ENCODE measurements at places on chromosomes 16 and 17.
A peak's percentile ranks its signal among the peaks of the same experiment; 100 is the strongest.

DNA sequence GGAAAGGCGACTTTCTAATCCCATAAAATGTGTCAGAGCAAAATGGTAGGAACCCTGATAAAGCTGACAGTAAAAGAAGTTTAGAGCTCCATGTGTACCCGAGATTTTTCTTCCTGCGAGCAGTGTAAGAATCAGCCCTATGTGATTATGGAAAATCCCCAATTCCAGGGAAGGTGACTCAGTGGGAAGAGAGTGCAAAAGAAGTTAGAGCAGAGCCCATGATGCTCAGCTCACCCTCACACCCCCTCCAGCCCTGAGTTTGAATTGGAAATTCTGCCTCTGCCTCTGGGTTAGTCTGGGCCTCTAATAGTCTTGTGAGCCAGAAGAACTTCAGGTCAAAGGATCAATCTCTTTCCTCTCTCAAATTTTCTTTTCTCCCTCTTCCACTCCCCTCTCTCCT lies 12.5 kb downstream of the C17orf78 start:
- no peak for DNase-seq

DNA sequence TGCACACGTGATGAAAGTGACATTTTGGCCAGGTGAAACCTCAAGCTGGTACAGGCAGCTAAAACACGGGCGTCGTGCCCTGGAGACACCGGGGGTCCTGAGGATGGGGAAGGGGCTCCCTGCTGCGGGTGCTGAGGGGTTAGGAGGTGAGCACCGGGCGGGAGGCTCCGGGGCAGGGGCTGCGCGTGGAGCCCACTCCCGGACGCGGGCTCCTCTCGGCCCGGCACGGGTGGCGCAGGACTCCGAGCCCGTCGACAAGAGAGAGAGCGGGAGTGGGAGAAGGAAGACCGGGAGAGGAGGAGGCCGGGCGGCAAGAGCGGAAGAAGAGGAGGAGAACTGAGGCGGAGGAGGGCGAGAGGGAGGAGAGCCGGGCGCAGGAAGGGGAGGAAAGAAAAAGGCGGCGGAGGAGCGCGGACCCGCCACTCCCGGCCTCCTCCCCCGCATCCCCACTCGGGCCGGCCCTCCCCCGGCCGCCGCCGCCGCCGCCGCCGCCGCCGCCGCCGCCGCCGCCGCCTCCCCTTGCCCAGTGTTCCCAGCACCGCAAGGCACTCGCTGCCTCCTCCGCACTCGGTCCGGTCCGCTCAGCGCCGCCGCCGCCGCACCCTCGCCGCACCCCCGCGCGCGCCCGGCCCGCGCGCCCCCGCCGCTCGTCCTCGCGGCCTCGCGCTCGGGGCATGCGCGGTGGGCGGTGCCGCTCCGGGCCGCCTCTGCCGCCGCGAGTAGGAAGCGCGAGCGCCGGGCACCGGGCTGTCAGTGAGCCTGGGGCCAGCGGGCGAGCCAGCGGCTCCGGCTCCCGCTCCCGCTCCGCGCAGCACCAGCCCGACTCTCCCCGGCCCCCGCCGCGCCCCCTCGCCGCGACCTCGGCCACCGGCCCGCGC lies at the start of gene PRKCA:
Gene PRKCA (plus strand): TSS at position 750 of the 878 bp plus-strand sequence.
- DNase-seq, result peak; percentile 62

DNA sequence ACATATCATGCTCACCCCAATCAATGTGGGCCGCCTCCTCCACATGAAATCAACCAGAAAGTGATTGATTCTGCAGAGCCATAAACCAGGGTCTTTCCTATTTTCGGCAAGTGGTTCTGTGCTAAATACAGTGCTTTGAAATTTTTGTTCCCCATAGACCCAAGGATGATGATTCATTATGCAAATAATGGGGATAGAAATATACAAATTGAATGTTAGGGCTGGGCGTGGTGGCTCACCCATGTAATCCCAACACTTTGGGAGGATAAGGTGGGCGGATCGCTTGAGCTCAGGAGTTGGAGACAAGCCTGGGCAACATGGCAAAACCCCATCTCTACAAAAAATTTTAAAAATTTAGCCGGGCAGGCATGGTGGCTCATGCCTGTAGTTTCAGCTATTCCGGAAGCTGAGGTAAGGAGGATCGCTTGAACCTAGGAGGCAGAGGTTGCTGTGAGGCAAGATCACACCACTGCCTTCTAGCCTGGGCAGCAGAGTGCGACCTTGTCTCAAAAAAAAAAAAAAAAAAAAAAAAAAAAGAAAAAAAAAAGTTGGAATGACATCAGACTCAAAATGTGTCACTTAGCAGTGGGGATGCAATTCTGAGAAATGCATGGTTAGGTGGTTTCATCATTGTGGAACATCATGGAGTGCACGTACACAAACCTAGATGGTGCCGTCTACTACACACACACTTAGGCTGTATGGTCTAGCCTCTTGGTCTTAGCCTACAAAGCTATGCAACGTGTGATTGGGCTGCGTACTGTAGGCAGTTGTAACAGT lies 581.7 kb downstream of the MAF start:
- DNase-seq, result no peak

DNA sequence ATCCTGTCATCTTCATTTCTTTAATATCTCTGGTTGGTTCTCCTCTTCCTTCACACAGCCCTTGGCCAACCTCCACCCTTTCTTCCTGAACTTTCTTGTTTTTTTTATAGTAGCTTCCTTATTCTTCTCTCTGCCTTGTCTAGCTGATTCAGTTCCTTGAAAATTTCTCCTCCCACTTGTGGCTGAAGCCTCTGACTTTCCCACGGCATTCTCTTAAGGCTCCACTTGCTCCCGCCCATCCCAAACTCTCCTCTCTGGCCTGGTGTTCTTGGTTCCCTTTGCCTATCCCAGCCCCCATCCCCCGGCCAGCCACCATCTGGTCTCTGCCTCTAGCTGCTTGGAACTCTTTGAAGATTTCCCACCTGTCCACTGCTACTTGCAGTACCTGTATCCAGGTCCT lies 29.1 kb downstream of the NLRP1 start:
- DNase-seq, result no peak

DNA sequence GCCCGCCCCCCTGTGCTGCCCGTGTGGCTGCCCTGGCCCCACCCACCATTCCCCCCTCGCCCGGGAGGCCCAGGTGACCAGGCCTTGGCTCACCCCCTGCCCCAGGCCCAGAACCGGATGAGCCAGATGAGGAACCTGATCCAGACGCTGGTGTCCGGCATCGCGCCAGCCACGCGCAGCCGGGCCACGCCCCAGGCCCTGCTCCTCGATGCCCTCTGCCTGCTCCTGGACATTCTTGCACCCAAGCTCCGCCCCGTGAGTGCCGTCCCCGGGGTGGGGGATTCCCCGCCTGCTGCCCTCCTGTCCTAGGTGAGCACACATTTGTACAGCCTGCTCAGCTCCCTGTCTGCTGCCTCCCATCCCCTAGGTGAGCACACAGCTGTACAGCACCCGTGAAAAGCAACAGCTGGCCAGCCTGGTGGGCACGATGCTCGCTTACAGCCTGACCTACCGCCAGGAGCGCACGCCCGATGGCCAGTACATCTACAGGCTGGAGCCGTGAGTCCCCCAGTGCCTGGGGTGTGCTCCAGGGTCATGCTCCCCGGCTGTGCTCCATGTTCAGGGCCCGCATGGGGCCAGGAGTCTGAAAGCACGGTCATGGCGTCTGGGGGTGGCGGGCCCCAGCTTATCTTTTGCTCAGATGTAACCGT lies 4.8 kb downstream of the GNG13 start:
- DNase-seq, result no peak

DNA sequence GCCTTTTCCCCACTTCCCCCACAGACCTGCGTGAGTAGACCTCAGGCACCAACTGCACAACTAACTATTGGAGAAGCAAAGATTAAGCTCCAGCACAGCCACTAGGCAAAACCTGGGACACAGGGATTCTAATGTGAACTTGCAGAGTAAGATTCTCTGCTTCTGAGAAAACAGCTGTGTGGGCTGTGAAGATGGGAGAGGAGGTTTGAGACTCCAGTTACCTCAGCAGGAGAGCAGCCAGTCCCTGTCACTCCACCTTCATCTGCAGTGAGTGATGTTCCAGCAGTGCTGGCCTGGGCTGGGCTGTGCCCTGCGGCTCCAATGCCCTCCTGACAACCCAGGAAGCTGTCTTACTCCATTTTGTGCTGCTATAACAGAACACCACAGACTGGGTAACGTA lies 18.0 kb upstream of the ABAT start:
- no peak for DNase-seq

All from caudate nucleus (tissue), 63 donors.